Left lobe of liver (tissue), 2 donors: ENCODE measurements at places on chromosomes 16 and 17. TPM values are rescaled to one million over a fixed set of nuclear protein-coding genes. Genes with fewer than 3 reads are reported as not detected.

Gene MEIOB
- 0.20 TPM for total RNA-seq

Gene ABCC11
- total RNA-seq = 5.8 TPM

Gene NGFR
- 14.0 TPM for total RNA-seq

Gene IRF8
- total RNA-seq = 9.0 TPM

Gene KCNH4
- total RNA-seq = not detected

Gene PPM1E
- 0.83 TPM for total RNA-seq

Gene UBALD1
- total RNA-seq = 19.1 TPM

Gene NR1D1
- 18.6 TPM for total RNA-seq

Gene SALL1
- 27.9 TPM for total RNA-seq
